ENCODE measurements at places on chromosomes 11 and 22.

DNA sequence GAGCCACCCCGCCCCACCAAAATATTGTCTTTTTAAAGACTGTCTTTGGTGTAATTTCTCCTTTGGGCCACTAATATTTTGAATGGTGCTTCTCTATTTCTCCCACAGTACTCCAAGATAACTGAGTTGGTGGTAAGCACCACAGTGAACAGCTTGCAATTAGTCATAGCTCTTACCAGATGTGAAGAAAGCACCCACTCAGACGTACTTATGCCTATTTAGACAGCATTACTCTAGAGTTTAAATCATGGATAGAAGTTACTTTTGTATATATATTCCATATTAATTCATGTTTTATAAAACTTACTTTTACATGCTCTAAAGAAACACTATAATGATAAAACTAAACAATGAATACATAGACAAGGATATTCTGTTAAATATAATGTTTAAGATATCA, 12.7 kb downstream of the ANO3 start:
- no peak for DNase-seq

GRCh38 chr11:79466411-79466810, 25.6 kb upstream of the TENM4 start:
- DNase-seq: no peak

- DNase-seq: no peak
Observed at GRCh38 chr11:7165911-7166310, 77.1 kb downstream of the RBMXL2 start.

- DNase-seq: no peak
Observed at GRCh38 chr22:37520776-37521191, 1.6 kb upstream of the CARD10 start.

GRCh38 chr22:36858156-36858555, 2.6 kb upstream of the NCF4 start:
- no peak for DNase-seq

- DNase-seq: no peak
Observed at GRCh38 chr22:27205492-27206373, 548.3 kb downstream of the MIAT start.

DNA sequence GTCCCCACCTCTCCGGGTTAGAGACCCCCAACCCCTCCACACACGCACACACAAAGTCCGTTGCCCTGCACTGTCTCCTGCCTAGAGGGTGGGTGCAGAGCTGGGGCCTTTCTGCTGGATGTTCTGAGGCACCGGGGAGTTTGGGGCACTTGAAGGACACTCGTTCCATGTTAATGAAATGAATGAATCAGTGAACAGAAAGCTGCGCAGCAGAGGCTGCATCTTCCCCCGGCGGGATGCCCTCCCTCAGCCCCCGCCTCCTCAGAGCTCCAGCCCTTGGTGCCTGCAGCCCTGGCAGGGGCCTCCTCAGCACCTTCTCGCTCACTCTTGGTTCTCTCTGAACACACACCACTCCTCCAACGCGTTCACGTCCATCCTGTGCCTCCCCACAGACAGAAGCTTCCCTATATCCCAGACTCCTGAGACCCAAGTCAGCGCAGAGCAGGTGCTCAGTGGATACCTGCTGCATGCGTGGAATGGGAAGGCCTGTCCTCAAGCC, 611.9 kb downstream of the TBC1D22A start:
- DNase-seq: no peak

GRCh38 chr11:67629386-67630227, at the start of gene NUDT8:
Gene NUDT8 (minus strand): TSS chr11:67629937. CDS start chr11:67629911, 26 bp downstream.
- peak; percentile 93 for DNase-seq

- DNase-seq: no peak
Observed at GRCh38 chr22:17132112-17132511, 11.0 kb upstream of the TMEM121B start.

DNA sequence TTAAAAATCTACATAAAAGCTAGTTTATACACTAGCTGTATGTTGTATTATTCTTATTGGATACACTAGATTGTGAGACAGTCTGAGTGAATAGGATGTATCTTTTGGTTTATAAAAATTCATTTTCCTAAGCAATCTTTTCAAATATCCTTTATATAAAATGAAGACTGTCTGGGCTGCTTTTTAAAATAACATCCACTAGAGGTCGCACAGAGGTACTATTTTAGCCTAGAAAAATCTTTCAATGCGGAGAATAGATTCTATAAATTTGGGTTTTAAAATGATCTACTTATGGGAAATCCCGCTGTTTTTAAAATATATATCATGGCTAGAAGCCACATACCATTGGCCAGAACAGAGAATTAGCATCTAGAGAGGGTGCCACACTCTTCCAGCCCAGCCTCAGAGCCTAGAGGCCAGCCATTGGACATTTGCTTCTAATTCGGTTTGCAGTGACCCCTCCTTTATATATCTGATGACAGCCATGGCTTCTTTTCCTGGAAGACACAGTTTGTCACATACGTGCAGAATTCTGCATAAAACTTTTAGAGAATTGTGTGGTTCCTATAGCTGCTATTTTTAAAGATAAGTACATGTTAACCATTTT, 7.3 kb downstream of the C11orf97 start:
- DNase-seq: peak; percentile 54

- no peak for DNase-seq
Observed at GRCh38 chr22:37255558-37256006, 11.5 kb upstream of the RAC2 start.

- no peak for DNase-seq
Observed at GRCh38 chr11:107721207-107721606, 9.4 kb upstream of the SLN start.

DNA sequence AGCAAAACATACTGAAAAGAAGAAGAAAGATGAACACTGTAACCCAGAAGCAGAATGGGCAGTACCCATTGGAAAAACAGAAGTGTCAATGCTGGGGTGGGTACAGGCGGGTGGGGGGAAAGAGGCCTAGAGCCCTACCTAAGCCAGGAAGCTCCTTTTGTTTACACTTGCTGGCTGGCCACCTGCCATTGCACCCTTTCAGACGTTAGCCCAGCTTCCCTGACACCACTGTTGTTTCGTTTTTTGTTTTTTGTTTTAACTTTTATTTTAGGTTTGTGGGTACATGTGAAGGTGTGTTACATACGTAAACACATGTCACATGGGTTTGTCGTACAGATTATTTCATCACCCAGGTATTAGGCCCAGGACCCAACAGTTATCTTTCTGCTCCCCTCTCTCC, 55.4 kb downstream of the PLEKHA7 start:
- DNase-seq: peak; percentile 94

DNA sequence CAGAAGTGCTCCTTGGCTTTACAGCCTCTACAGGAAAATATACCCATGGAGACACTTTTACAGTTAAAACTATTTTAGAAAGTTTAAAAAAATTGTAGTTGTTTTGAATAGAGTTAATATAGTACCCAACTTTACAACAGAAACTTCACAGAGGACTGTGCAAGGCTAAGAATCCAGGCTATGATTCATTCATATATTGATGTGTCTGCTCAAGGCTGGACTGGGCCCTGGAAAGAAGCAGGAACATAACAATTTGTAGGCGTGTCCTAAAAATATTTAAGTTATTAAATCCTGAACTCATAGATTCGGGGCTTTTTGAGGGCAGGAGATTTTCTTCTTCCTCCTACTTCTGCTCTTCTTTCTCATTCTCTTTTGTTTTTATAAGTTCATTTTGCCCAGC, 291.5 kb upstream of the CCDC179 start:
- no peak for DNase-seq

GRCh38 chr11:95736809-95737208, 52.8 kb downstream of the FAM76B start:
- no peak for DNase-seq

DNA sequence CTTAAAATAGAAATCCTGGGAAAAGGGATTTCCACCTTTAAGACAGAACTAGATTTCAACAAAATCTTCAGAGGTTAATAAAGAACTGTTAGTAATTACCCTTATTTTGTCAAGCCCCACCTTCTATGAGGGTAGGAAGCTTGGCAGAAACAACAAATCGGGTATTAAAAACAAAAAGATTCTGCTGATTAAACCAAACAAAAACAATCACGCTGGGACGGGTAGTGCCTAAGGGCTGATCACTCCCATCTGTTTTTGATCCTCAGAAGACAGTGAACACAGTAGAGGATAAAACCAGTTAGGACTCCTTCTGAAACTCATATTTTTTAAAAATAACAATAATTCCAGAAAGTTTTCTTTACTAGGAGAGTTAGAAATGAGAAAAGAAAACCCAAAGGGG, 441.3 kb upstream of the API5 start:
- no peak for DNase-seq

GRCh38 chr11:27309046-27309445, 54.0 kb downstream of the CCDC34 start:
- DNase-seq: no peak

- no peak for DNase-seq
Observed at GRCh38 chr11:128690665-128691101, 3.2 kb upstream of the FLI1 start.

DNA sequence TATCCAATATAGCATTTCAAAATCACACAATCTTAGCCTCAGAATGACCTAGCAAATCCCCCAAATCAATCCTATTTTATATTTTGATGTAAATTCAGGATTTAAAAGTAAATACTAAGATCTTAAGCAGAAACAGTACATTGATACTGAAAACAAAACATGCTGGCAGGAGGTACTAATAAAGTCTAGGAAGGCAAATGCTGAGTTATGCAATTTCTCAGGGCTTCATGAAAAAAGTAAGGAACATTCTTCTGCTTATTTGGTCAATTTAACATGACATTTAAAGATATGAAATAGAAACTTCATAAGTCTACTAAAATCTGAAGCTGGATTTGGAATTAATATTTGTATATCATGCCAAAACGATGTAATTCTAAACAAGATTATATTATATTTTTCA, 153.3 kb downstream of the SWAP70 start:
- no peak for DNase-seq

DNA sequence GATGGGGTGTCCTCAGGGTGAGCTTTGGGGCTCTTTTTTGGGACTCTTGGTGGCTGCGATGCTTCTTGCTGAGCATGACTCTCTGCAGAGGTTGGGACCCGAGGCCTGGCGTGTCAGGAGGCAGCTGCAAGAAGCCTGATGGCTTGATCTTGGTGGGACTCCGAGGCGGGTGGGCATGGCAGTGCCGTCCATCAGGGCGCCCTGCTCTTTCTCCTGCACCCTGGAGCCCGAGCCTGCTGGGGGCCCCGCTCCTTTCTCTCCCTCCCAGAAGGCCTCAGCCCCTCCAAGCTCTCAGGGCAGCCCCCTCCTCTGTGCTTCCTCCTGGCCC, 432.7 kb downstream of the TBC1D22A start:
- DNase-seq: no peak

- DNase-seq: no peak
Observed at GRCh38 chr11:130510407-130511006, 62.1 kb downstream of the ADAMTS15 start.
